ENCODE measurements at places on chromosomes 1 and 21.

GRCh38 chr1:1084372-1085170 is 10.5 kb upstream of the RNF223 start:
- peak; percentile 68 for DNase-seq

DNA sequence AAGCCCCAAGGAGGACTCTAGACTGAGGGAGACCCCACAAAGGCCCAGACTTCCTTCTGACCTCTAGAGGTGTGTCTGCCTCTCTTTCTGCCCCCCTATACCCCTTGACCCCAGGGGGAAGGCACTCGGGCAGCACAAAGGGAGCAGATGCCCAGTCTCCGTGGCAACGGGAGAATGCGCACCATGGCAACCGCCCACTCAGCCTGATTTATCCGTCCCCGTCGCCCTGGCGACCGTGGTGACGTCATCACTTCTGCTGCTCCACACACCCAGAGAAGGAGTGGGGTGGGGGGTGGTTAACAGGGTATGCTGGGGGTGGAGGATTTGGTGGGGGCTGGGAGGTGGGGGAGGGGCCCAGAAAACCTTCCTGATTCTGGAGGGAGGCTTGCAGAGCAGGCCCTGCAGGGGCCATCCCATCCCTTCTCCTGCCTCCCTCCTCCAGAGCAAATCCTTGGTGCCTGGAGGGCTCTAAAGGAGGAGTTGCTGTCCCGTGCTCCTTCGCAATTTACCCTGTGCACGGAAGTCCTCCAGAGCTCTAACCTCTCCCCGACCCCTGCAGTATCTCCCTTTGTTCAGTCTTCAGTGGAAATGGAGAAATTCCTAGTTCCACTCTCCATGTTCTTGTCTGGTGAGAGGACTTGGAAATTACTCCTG is 6.3 kb downstream of the CELF3 start:
- no peak for DNase-seq

- DNase-seq, result no peak
Observed at GRCh38 chr1:50783286-50783685, 176.8 kb downstream of the FAF1 start.

DNA sequence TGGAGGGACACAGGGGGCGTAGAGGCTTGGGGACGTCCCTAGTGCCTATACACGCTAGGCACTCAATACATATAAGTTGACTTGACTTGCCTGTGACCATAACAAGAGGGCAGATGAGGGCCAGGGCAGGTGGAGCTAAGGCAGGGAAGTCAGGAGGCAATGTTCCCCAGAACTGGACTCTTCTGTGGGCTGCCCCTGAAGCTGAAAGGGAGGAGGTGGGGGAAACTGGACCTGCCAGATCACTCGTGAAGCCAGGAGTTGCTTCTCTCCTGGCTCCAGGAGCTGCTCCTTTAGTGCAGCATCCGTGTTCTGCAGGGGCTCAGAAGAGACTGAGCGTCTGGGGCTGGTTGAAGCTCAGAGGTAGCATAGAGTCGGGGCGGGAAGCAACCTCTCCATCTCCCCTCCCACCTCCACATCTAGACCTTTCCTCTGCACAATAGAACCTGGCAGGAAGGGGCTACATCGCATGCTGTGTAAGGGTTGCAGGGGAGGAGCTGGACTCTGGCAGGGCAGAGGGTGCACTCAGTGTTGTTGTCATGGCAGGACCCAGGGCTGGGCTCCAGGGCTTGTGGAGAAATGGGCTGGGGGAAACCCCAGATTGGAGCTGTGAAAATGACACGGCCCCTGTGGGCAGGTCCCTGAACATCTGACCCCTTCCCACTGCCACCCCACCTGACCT is 2.9 kb upstream of the SEMA4A start:
- no peak for DNase-seq

- no peak for DNase-seq
Observed at GRCh38 chr1:152479792-152480595, 30.6 kb upstream of the LCE5A start.

DNA sequence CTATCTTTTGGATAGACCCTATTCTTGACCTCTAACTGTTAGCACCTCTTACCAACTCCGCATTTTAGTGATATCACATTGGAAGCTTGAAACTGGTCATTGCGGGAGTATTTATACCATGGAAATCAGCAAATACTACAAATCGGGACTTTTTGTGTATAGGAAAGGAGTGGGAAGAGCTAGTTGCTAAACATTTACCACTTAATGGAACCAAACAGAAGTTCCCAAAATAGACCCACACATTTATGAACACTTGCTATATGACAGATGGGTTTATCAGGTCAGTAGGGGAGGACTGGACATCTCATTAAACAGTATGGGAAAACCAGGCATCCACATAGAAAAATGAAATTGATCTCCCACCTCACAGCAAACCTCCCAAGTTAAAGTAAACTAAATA is 29.4 kb downstream of the PHC2 start:
- DNase-seq, result no peak

DNA sequence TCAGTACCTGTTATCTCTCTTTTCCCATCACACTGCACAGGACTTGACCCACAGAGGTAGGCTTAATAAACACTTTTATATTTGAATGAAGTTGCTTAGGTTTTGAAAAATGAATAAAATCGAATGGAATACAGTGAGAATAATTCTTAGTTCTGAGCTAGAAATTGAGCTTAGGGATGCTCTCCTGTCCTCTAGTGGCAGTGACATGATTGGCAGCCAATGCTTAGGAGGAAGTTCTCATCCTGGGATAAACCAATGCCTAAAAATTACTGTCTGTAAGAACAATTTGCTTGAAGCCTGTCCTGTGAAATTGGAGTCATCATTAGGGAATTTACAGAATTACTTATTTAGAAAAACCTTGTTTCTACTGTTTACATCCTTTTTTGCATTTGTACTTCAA is 21.3 kb upstream of the CYP4X1 start:
- DNase-seq, result no peak

DNA sequence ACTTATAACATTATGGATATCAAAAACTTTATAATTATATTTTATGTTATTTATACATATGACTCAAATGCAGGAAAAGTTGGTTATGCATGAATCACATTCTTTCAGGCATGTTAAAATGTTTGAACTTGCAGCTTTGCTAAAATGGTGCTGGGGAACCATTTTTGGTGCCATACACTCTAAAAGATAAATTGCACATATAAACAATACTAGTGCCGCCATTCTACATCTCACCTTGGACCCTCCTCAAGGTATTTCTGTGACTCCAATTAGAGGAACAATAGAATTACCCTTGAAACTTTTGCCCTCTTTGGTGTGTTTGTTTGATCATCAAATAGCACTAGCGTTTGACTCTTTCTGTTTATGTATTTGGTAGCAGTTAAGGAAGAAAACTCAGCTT is 997 bp downstream of the PRKACB start:
- DNase-seq, result no peak

DNA sequence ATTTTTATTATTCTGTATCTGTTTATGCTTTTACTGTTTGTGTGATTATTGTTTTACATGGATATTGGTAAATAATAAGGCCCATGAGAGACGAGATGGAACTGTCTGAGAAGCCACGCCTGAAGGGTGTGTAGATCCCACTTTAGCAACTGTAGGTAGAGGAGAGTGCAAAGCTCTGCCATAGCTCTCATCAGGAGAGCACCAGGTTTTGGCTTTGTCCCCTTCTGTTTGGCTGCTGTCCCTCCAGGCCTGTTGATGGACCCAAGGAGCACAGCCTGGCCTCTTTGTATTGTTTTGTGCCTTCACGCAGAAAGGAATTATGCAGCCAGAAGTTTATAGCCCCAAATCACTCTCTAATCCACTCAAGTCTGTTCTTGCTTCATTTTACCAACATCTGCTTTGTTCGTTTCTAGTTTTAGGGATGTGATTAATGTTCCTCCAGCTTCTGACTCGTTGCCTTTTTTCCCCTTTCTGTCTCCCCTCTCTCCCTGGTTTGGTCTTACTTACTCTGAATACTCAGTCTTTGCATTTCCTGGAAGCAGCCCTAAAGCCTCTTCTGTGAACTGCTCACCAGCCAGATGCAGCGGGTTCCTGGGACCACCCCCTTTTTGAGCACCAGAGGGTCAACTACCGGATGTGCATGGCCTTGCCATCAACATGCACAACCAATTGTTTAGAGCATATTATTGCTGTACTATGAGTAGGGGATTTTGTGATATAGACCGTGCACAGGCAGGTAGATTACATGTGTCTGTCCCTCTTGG is 127.3 kb downstream of the HHAT start:
- DNase-seq, result no peak

- DNase-seq, result no peak
Observed at GRCh38 chr1:113456967-113457366, 66.7 kb downstream of the MAGI3 start.

DNA sequence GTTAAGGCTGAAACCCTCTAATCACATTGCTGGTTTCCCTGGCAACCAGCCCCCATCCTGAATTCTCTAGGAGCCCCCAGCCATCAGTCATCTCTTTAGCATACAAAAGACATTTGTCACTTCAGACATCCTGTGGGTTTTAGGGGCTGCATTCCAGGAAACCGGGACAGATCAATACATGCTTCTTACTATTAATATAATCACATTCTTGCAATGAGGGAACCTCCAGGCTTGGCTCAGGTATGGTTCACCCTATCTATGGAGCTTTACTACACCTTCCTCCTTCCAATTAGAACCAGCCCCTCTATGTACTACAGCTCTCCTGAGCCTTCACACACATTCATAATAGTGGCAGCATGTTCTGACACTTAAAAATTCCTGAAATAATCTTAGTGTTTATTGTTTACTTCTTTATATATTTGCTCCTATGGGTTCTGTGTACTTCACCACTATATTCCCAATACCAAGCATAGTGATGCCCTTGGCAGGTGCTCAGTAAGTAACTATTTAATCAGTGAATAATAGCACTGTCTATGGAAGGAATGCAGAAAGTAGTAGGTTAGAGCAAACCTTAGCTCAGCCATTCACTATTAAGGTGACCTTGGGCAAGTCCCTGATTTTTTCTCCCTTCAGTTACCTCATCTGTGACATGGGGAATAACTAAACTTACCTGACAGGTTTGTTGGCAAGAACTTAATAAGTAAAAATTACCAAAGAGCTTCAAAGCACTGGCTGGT is 59.6 kb downstream of the ZNF678 start:
- no peak for DNase-seq

- no peak for DNase-seq
Observed at GRCh38 chr1:25516686-25517085, 26.7 kb upstream of the LDLRAP1 start.

DNA sequence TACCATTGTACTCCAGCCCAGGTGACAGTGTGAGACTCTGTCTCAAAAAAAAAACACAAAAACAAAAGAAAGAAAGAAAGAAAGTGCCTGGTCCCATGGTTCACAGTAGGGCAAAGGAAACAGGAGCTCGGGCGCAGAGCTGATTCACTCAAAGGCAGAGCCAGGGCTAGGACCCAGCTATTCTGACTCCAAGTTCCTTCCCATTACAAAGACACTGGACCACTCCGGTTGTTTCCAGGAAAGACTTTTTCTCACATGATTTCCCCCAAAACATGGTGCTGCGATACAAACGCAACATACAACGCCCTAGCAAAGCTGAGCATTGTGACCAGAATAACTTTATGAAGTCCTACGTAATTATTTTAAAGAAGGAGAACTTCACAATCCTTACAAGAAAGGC is 10.7 kb downstream of the ABCG1 start:
- DNase-seq, result no peak

DNA sequence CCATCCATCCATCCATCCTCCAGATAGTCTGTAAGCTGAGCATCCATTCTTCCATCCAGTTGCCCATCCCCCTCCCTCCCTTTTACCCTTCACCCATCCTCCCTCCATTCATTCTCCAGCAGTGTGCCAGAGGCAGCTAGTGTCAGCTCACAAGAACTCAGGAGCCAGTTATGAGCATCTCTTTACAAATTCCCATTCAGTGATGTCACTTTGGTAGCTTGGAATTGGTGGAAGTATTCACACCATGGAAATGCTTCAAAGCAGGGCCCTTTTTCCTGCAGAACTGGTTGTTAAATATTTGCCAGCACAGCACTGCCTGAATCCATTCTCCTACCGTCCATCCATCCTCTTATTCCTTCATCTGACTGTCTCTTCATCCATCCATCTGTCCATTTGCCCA is 72.5 kb downstream of the ARHGEF10L start:
- DNase-seq, result no peak

- no peak for DNase-seq
Observed at GRCh38 chr1:158045639-158046038, 52.2 kb downstream of the KIRREL1 start.

GRCh38 chr1:13797397-13797796 is 97.4 kb downstream of the PRDM2 start:
- DNase-seq, result no peak

GRCh38 chr1:193325771-193326170 is 139.4 kb upstream of the B3GALT2 start:
- no peak for DNase-seq

DNA sequence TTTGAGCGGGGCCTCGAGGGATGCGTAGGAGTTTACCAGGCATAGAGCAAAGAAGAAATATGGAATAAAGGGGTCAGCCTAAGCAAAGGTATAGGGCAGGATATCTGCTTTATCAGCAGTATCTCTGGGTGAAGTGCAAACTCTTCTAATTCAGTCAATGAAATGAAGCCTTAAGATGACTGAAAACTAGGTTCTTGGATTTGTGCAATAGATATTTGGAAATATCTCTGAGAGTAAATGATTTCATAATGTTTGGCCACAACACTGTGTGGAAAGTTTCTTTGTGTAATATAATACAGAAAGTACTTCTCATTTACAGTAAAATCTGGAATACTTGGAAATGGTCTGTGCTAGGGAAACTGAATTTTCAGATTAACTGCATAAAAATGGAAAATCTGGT is 26.1 kb downstream of the KCNJ15 start:
- DNase-seq, result no peak
